ENCODE measurements at places on chromosomes 2 and 18. TPM values are rescaled to one million over a fixed set of nuclear protein-coding genes. Genes with fewer than 3 reads are reported as not detected.

DNA sequence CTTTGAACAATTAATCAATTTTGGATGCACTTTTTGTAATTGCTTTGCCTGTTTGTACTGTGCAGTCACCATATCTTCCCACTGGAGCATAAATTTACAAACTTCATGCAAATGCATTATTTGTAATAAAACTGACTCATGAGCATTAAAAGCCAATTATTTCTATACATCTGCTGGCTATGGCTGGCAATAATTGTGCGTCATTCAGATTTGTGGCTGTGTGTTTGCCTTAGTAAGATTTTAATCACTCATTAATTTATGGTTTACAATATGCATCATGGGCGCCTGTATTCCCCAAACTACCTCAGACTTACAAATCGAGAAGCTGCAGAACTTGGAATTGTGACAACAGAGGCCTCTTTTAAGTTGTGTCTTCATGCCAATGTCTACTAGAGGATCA, 132.4 kb upstream of the TRIB2 start:
- H3K4me3 ChIP-seq, result no peak overlapping the region
- H3K36me3 ChIP-seq, result no peaks in the 10 kb centered on the region
- H3K27ac ChIP-seq, result no peak overlapping the region
- H3K4me1 ChIP-seq, result no peaks in the 10 kb centered on the region

- no peaks in the 10 kb centered on the region for H3K36me3 ChIP-seq
- H3K27me3 ChIP-seq, result no peaks in the 10 kb centered on the region
- no peaks in the 10 kb centered on the region for H3K4me1 ChIP-seq
- no peak overlapping the region for H3K27ac ChIP-seq
- no peak overlapping the region for H3K4me3 ChIP-seq
- DNase-seq, result no peak
These were observed 24.3 kb upstream of the UBE2F start for GRCh38 chr2:237942513-237942899.

KIF1A gene
- total RNA-seq, result 132 TPM

DNA sequence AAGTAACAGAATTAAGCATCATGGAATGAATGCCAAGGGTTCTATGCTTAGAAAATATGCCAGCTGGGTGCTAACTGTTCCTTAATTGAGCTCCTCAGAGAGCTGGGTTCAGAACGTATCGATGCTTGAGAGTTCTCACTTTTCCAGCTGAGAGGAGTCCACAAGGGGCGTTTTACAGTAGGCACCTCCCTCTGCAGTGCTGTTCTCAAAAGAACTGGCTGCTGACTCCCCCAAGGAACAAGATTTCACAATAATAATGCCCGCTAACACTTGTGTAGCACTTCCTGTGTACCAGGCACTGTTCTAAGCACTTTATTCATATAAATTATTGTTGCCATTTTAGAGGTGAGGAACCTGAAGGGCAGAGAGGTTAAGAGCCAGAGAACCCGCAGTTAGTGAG, 18.1 kb upstream of the TMEM237 start:
- no peak overlapping the region for H3K4me3 ChIP-seq
- H3K36me3 ChIP-seq, result no peaks in the 10 kb centered on the region
- H3K27me3 ChIP-seq, result no peaks in the 10 kb centered on the region
- H3K27ac ChIP-seq, result no peak overlapping the region

DNA sequence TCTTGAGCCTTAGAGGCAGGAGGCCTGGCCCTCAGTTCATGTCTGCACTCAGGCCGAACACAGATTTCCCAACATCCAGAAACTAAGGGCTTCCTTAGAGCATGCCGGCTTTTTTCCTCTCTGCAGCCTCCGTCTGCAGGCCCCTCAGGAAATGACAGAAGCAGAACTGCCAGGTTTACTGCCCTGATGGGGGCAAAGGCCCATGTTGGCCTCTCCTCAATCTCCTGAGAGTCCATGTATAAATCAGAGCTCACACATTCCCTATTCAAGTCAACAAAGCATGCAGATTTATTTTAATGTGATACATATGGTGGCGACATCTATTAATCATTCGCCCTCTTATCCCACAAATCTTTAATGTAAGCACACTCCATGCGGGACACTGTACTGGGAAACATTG, 475.6 kb upstream of the HS6ST1 start:
- DNase-seq, result no peak
- H3K27ac ChIP-seq, result no peak overlapping the region
- H3K4me3 ChIP-seq, result no peak overlapping the region
- H3K4me1 ChIP-seq, result no peaks in the 10 kb centered on the region
- H3K27me3 ChIP-seq, result no peaks in the 10 kb centered on the region
- no peaks in the 10 kb centered on the region for H3K36me3 ChIP-seq

MAB21L4 gene
- total RNA-seq, result 0.21 TPM

GRCh38 chr2:169964740-169965139, 137.5 kb downstream of the UBR3 start:
- no peak overlapping the region for H3K27ac ChIP-seq
- no peaks in the 10 kb centered on the region for H3K36me3 ChIP-seq
- no peaks in the 10 kb centered on the region for H3K27me3 ChIP-seq

PLA2R1 gene
- 5.7 TPM for total RNA-seq

All from Panc1 (cell line).